Activated naive CD4-positive, alpha-beta T cell treated with anti-CD3 and anti-CD28 coated beads for 36 hours (primary cell): ENCODE measurements at places on chromosomes 4 and X.

DNA sequence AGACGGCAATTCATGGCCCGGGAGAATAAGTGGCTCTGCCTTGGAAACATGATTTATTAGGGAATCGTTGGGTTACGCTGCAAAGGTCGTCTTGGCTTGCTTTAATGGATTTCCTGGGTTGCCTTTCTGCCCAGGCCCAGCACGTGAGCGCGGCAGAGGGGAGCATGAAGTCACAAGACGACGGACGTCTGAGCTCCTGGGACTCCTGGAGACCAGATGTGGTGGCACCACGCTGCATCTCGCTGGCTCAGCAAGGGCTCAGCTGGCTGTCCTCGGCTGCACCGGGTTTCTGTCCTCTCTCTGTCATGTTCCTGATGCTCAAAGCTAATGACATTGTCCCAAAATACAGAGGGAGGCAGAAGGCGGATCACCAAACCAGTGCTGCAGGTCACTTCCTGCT is 61.2 kb downstream of the C4orf50 start:
- DNase-seq = no peak

DNA sequence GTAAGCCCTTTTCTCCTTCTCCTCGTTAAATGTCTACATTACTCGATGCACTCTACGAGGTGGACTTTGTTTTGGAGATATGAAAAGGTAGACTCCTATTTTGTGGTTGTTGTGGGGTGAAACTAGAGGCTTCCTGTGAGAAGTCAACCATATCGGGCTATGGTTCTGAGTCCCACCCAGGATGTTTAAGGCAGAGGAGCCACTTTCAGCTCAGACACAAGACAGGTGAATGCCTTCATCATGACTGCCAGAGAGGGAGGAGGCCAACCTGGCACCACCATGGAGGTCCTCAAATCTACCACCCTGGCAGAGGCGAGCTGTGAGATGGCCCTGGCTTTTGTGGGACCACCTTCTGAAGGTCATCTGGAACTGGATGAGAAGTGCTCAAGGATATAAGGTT is 154.4 kb upstream of the KLF3 start:
- peak; percentile 62 for DNase-seq

DNA sequence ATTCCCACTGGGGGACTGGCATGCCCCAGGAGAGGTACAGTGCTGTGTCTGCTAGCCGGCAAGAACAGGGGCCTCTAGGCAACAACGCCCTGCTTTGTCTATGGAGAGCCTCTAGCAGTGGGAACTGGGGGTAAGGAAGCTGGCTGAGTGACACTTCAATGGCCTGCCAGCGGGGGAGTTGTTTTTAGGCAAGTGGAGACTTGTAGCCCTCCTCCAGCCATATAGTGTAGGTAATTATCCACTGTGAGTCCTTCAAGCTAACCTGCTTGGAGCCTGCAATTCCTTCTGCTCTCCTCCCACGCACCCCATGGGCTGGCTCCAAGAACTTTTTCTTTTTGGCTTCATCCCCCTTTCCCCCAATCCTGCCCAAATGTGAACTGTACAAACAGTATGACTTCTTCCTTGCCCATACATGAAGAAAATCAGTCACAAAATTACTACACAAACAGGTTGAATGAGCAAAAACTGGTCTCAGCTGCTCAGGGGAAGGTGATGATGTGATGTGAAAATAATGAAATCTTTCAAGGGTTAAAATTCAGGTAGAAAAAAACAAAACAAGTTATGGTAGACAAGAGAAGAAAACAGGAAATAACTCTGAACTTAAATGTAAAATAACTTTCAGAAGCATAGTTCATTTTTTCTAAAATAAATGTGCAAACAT is 33.1 kb downstream of the LEF1 start:
- DNase-seq = no peak

GRCh38 chr4:100286636-100287035 is 96.4 kb upstream of the DDIT4L start:
- DNase-seq = no peak

DNA sequence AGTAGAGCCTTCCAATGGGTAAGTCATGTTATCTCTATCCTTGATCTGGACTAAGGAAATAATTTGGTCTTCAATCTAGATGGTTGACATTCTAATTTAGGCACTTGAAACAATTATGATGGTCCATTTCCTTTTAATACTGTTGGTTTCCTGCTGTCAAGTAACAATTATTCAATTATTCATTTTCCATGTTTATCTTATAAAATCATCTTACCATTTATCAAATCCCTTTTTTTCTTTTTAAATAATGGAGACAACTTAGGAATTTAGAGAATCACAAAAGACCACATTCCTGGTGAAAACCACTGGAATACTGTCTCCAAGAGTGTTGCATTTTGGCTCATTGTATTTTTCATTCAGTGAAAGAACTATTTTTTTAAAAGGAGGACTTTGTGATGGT is 148.7 kb upstream of the CTSO start:
- DNase-seq = no peak

GRCh38 chr4:26826721-26827120 is 33.9 kb upstream of the STIM2 start:
- DNase-seq = no peak

GRCh38 chrX:12984603-12985319 is 9.9 kb downstream of the TMSB4X start:
- peak; percentile 54 for DNase-seq

GRCh38 chrX:39848900-39849299 is 248.9 kb downstream of the BCOR start:
- DNase-seq = no peak

DNA sequence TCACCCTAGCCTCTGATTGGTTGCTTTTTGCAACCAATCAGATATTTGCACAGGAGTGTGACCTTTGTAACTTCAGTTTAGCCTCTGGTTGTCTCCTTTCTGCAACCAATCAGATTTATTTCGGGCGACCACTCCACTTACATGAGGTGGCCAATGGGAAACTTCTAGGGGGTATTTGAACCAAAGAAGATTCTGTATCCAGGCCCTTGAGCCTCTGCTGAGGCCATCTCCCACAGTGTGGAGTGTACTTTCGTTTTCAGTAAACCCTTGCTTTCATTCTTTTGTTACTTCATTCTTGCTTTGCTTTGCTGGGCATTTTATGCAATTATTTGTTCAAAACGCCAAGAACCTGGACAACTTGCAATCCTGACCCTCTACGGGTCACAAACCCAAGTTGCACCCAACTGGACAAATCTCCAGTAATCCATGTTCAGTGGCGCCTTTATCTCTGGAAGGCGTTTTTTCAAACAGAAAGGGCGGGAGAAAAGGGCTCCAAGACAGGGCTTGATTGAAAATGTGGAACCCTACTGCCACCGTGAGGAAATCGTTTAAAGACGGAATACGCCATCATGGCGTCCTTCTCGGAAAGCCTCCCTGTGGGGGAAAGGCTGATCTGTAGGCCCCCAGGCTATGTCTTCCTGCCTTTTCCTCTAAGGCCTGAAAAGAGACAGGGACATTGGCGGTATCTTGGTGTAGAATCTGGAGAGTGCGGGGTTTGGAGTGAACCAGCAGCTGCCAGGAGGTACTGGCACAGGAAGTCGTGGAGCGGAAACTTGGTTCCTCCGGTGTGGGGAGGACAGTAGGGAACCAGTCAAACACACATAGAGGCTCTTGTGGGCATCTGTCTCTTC is 184.6 kb downstream of the OR13H1 start:
- no peak for DNase-seq

- DNase-seq = peak; percentile 36
These were observed 751 bp upstream of the RGS12 start for GRCh38 chr4:3291969-3292570.

- DNase-seq = no peak
These were observed 18.5 kb downstream of the TAB3 start for GRCh38 chrX:30870572-30870971.

- DNase-seq = no peak
These were observed 482.4 kb downstream of the NAF1 start for GRCh38 chr4:162684371-162684700.

DNA sequence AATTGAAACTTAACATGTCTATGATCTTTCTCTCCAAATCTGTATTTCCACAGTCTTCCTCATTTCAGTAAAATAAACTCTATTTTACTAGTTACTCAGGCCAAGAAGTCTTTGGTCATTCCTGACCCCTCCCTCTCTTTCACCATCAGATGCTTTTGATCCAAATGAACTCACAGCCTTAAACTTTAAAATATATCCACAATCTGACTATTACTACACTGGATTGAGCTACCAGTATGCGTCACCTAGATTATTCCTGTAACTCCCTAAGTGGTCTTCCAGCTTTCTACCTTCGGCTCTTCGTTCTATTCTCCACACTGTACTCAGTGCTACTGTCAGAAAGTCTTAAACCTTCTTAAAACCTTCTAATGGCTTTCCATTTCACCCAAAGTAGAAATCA is 195.1 kb downstream of the FBXW7 start:
- no peak for DNase-seq

DNA sequence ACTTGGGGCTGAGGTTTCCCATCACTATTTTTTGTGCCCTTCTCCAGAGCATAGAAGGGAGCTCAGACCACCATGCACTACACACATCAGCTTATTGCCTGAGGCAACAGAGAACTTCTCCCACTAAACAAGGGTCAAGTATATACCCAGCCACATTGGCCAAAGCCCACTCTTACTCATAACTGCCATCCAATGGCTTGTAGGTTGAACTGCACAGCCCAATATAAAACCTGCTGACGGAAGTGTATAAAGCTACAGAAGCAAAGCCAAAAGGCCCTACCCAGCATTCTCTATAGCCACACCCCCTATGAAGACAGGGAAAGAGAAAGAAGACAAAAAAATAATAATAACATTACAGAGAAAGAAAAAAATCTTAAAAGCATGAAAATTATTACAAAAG is 139.7 kb downstream of the LRBA start:
- DNase-seq = no peak

- DNase-seq = no peak
These were observed 116.6 kb upstream of the TENM3 start for GRCh38 chr4:182126603-182127002.

GRCh38 chr4:136383082-136383481 is 1149.2 kb downstream of the PCDH18 start:
- no peak for DNase-seq
